ENCODE measurements at places on chromosomes 2 and 18.

DNA sequence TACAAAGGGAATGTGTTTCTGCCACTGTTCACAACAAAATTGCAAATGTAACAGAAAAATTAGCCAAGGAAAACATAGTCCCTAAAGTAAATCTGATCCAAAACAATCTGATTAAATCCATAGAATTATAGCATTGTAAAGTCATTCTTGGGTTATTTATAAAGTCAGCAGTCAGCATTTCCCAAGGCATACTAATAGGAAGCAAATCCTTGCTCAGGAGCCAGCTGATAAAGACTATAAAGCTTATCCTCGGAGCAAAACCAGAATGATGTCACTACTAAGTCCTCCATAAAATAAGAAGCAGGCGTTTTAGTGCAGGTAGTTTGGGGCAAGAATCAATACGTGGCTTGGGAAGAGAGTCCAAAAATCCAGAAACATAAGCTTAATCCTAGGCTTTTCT, 67.3 kb upstream of the CSRNP3 start:
- no peak for DNase-seq

DNA sequence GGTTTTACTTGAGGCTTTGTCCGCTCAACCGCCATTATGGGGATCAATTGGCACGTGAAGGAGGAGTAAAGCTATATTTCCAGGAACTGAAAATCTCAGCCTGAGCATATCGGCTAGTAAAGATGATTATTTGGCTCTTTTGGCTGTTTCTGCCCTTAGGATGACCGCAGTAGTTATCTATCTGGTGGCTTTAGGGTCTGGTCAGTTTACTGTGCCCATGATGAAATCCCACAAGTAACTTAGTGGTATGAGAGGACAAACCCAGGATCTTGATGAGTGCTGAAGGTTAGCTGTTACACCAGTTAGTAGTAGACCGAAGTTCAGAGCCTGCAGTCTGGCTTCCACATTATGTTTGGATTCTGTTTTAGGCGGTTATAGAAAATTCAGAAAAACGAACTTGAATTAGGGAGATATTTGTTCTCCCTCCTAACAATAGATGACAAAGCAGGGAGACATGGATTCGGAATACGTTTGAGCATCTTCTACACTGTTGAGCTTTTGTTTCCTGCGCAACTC, 1.2 kb downstream of the MAT2A start:
- no peak for DNase-seq

DNA sequence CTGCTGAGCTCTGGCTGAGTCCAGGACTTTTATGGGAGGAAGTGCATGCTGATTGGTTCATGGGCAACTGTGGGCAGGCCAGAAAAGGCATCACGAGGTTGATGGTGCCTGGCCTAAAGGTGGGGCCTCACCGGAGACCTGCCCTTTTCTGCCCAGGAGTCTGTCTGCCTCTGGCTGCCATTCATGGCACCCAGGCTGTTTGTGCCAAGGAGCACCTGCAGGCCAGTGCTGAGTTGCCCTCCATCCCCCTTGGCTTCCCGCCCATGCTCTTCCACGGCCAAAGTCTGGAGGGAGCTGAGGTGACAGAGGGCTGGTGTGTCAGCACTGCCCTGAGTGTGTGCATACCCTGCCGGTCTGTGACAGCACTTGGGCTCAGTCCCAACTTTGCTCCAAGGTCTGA, 123.2 kb downstream of the PTH2R start:
- DNase-seq: no peak

GRCh38 chr2:46866770-46867246, 48.8 kb downstream of the MCFD2 start:
- no peak for DNase-seq

- DNase-seq: no peak
Measured at GRCh38 chr2:141341444-141341843, 789.4 kb downstream of the LRP1B start.

GRCh38 chr2:7707723-7708122, 790.5 kb downstream of the RNF144A start:
- DNase-seq: no peak

DNA sequence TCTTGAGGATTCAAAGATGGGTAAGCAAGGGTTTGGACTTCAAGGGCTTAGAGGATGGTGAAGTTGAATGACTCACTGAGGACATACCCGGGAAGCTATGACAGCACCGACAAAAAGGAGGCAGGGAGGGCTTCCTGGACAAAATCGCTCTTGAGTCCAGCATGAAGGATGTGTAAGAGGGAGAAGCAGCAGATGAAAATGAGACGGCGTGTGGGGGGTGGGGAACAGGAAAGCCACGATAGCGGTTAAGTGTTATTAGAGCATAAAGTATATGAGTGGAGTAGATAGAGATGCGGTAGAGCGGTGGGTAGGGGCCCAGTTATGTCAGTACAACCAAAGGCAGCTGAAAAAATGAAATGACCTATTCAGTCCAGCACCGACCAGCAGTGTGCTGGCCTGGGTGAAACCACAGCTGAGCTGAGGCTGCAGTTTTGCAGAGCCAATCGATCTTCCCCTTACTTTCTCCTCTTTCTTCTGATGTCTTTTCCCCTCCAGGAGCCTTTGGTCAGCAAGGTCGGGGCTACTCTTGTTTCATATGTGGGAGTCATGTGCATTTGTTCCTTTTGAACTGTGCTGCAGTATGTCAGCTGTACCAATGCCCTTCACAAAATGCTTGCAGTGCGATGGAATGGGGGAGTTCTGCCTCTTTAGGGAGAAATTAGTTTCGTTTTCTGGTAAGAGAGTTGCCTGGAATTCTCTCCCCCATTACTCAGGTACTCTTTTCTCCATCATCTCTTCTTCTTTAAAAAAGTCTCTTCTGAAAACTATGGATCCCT, 2.0 kb upstream of the THUMPD2 start:
- DNase-seq: no peak

- no peak for DNase-seq
Measured at GRCh38 chr2:121150126-121150525, 134.9 kb downstream of the TFCP2L1 start.

GRCh38 chr2:65866148-65866547, 433.7 kb upstream of the SPRED2 start:
- peak; percentile 58 for DNase-seq

GRCh38 chr2:43831543-43832294, 6.9 kb downstream of the ABCG5 start:
- no peak for DNase-seq

Measured in NCI-H187 treated with DMSO at 0.1 percent for 48 hours (cell line).